ENCODE measurements at places on chromosomes 1 and 21.

DNA sequence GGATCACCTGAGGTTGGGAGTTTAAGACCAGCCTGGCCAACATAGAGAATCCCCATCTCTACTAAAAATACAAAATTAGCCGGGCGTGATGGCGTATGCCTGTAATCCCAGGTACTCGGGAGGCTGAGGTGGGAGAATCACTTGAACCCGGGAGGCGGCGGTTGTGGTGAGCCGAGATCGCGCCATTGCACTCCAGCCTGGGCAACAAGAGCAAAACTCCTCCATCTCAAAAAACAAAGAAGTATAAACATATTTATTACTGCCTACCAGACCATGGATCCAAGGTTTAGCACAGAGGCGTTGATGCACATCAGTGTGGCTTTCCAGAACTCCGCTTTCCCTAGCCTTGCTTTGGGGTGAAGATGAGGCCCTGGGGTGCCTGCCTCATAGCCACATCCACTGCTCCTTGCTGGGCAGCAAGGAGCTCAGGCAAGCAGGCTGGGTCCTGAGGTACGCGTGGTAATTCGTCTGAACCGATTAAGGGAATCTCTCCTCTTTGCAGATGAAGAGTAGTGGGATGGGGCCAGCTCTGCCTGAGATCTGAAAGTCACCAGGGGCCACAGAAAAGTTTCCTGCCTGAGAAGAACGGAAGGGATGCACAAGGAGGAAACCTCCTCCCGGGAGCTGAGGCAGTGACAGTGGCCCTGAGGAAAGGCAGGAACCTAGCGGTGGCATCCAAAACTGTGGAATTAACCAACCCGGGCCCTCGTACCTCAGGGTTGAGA, 52.3 kb upstream of the LBR start:
- no peak for DNase-seq

DNA sequence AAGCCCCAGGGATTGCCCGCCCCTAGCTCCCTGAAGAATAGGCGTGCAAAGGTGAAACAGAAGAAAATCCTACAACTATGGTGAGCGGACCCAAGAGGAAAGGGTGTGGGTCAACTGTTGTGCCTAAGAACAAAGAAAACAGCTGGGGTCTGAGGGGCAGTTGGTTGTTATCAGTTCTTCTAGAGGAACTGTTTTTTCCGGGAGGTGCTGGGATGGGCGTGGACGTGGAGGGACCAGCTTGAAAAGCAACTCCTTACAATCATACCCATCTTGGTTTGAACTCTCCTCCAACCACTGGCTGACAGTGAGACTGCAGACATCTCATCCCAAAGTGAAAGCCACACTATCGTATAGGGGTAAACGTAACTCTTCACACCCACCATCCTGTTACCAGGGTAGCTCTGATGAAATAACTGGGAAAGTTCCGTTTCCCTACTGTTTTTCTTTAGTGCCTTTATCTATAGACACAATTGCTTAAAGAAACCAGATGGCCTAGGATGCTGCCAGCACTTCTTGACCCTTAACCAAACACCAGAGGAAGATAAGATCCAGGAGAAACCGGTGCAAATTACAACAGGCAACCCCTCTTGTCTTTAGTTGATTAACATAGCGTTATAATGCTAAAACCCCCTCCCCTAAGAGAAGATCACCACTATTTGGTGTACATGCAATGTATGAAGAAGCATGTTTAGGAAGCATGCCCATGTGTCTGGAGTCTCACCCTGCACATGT, 25.6 kb upstream of the FAM89A start:
- no peak for DNase-seq

DNA sequence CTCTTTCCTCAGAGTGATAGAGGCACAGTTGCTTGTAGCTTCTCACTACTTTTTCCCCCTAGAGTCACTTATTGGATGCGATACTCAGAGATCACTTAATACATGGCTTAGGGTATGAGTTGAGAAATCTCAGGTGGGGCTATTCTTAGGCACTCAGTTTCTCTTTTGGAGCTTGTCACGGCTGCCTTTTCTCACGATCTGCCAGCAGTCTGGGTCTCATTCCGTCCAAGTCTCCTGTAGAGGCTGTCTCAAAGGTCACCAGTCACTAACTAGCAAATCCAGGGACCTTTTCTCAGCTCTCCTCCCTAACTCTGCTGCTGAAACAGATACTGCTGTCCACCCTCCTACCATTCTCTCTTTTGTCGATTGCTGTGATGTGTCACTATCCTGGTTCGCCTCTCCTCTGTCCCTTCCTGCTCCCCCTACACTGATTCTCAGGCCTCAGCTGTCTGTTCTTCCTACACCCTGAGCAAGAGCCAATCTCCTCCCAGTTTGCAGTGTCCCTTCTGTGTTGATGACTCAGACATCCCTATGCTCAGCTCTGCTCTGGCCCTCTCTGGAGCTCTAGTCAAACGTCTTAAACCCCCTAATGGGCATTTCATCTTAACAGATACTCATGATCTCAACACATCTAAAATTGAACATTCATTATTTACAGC, 12.4 kb downstream of the ATP1A2 start:
- DNase-seq, result peak; percentile 54

DNA sequence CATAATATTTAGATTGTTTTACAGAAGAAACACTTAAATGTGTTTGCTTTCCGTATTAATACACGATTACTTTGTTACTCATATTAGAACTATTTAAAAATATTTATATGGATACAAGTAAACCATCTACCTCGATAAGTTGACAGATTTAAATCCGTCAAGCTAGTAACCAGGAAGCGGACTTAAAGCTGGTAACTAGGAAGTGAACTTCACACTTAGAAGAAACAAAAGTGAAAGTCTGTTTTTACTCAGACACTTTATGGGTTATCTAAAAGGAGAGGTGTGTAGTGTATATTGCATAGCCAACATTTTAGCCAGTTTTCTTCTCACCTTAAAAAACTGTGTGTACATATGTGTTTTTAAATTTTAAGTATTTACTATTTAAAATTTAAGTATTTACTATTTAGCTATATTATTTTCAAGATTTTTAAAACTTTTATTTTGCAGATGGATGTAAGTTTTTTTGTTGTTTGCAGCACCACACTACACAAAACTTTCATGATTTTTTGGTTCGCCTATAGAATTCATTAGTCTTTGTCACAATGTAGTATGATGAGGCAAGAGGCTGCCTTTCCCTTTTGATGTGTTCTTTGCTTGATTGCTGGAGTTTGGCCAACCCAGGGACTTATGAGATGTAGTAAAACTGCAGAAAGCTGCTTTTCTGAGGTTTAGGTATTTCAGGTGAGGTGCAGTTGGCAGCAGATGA, 2.7 kb downstream of the USP25 start:
- DNase-seq, result peak; percentile 91

GRCh38 chr1:100308777-100309176, 42.8 kb downstream of the RTCA start:
- peak; percentile 49 for DNase-seq

- no peak for DNase-seq
Measured at GRCh38 chr1:162538815-162539431, 22.6 kb upstream of the UAP1 start.

DNA sequence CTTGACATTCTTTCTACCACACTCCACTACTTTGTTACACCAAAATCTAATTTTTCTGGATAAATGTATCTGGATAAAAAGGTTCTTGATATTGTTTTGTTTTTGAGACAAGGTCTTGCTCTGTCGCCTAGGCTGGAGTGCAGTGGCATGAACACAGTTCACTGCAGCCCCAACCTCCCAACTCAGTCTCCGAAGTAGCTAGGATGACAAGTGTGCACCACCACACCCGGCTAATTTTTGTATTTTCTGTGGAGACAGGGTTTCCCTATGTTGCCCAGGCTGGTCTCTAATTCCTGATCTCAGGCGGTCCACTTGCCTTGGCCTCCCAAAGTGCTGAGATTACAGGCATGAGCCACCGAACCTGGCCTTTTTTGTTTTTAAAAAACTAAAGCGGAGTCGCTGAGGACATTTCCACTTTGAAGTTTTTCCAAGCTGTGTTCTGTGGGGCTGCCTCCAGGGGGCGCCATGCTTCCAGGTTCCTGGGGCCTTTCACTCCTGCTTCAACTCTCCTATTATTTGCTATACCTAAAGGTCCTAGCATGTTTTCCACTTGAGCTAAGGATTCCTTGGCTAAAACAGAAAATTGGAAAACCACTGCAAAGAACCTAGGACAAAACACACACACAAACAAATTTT, 14.1 kb upstream of the NCMAP start:
- peak; percentile 33 for DNase-seq

- no peak for DNase-seq
Measured at GRCh38 chr1:65527707-65528503, 107.4 kb downstream of the LEPR start.

- no peak for DNase-seq
Measured at GRCh38 chr1:37461698-37462436, 12.5 kb upstream of the ZC3H12A start.

GRCh38 chr1:21139601-21140000, 37.1 kb downstream of the EIF4G3 start:
- DNase-seq, result no peak

GRCh38 chr1:54798769-54799641, 2.1 kb downstream of the TTC22 start:
- DNase-seq, result peak; percentile 65
